Renal pelvis (tissue), 12 donors: ENCODE measurements at places on chromosomes 7 and 10.

DNA sequence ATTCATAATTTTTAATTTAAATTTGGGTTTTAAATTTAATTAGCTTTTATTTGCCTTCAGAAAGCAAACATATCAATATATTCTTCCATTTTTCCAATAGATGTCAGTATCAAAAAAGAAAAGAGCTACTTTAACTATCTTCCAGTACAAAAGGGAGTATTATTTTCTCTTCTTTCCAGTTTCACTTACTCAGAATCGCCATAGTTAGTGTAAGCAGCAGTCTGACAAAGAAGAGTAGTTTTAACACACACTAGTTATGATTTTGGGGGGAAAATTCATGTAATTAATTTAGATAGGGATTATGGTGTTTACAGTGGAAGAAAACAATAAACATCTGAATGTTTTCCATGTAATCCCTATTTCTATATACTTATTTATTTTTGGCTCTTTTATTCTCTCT, 272.6 kb upstream of the DGKB start:
- DNase-seq, result no peak

- no peak for DNase-seq
Observed at GRCh38 chr10:13048762-13049161, 47.2 kb upstream of the CCDC3 start.

DNA sequence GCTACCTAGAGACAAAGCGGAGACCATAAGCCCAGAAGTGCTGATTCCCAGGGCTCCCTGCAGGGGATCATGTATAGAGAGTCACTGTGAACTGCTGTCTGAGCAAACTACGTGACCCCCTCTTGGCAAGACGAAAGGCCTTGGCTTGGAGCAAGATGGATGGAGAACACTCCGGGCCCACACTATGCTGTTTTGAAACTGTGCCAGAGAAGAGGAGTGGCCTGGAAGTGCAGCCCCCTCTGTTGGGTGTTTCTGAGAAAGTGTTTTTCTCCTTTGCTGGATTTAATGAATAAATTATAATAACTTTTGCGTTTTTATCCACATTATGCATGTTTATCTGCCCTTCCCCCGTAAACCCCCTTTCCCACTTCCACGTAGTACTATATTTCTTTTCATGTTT, 639.3 kb upstream of the GALNT17 start:
- DNase-seq, result no peak

DNA sequence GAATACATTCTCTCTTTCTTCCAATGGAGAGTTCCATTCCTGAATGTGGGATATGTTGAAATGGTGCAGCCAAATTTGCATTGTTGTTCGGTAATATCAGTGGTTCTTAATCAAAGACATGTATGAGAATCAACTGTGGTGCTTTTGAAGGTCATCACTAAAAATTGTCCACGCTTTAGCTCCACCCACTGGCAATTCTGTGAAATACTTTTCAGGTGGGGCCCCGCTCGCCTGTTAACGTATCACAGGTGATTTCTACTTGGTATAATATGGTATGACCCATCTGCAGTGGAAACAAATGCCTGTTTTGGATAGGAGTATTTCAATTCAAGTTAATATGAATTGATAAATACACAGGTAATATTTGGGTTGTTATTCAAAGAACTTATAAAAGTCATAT, 178.4 kb downstream of the NSUN6 start:
- DNase-seq, result no peak

GRCh38 chr10:123999956-124000615, 93.3 kb downstream of the CHST15 start:
- DNase-seq, result no peak

DNA sequence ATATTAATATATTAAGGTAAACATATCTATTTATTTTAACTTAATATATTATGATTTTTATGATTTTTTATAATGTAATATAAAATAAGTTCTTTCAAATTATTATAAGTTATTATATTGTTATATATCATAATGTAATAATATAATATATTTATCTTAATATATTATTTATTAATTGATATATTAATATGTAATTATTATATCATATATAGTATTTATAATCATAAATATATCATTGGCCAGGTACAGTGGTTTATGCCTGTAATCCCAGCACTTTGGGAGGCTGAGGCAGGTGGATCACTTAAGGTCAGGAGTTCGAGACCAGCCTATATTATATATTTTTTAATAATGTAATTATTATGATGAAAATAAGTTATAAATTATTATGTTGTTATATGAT, 118.1 kb downstream of the MPP7 start:
- DNase-seq, result no peak

DNA sequence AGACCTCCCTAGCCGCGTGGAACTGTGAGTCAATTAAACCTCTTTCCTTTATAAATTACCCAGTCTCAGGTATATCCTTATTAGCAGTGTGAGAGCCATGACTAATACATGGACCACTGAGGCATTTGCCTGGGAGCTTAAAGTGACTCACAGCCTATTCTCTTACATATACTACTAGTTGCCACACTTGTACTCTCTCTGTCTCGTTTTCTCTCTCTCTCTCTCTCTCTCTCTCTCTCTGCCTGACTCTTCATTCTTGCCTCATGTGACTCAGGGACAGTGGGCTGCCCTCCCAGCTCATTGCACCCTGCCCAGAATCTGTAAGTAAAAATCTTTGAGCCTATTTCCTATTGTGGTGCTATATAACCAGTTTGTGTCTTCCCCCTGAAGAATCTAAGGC, 238.5 kb upstream of the MAGI2 start:
- DNase-seq, result no peak

DNA sequence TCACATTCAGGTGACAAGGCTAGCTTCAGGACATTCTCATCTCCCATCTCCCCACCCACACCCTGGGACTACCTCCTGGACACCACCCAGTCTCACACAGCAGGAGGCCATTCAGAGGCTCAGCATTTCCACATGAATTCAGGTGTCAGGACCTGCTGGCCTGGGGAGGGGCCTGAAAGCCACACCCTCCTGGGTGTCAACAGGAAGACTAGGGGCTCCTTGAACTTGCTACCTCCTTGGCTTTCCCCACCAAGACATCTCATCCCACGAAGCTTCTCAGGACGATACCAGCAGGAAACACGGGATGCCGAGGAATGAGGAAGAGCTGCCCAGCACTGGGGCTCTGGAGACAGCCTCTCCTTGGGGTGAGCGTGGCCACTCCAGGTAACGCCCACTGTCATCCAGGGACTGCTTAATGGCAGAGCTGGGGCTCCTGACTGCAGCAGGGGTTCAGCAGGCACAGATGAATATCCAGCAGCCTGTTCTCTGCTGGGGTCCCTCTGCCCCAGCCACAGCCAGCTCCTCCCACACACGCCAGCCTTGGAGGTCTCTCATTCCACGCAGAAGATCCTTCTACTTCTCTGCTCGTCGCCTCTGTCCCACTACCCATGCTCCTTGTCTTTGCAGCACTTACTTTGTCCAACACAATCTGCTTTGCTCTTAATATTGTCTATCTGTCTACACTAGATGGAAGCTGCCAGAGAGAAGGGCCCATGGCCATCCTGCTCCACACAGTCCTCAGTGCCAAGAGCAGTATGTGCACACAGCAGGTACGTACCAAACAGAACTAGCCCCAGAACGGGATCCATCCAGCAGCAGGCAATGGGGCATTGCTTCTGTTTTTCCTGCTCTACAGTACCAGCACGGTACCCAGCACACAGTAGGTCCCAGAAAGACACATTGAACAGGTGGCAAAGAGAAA, 88.7 kb downstream of the FAM53B start:
- no peak for DNase-seq
